Stimulated activated CD4-positive, alpha-beta T cell treated with anti-CD3 and anti-CD28 coated beads, TNF-alpha, amount 100 ng/mL, for 4 hours (primary cell): ENCODE measurements at places on chromosomes 2 and 18.

GRCh38 chr18:62881509-62882016, 166.2 kb downstream of the PHLPP1 start:
- DNase-seq = no peak

- no peak for DNase-seq
These were observed 46.3 kb downstream of the COPS8 start for GRCh38 chr2:237131749-237132533.

- DNase-seq = no peak
These were observed 16.7 kb upstream of the TNS1 start for GRCh38 chr2:218019411-218020060.

DNA sequence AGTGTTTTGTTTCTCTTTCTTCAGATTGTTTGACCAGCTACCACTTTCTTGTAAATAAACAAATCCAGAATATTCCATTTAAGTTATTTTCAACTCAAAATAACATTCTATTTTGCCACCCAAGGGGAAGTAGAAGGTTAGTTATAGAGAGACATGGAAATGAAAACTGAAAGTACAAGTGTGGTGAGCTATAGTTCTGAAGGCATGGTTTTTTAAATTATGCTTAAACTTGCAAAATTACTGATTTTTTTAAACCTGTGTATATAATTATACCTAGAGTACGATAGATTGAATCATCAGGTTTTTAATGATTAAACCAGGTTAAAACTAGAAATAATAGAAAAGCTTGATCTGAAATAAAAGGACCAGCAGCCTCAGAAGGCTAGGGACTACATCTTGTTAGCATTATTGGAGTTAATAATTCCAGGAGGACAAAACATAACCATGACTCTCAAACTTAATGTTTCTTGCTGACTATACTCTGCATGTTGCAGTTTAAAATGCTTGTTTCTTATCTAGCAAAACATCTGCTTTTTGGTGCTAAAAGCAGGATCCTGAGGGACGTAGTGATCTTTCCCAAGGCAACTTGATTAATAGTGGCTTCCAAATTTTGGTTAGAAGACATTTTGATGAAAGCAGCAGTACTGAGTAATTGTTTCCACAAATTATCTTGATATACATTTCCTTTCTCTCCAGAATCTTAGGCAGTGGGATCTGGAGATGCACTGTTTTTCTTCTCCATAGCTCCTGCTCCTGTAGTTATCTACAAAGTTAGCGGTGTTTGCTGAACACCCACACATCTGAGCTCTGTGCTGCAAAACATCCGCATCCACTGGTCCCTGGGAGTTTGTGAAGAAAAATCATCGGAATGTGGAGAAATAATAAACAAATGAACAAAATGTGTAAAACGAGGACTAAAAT, 327.2 kb upstream of the PKDCC start:
- no peak for DNase-seq

- no peak for DNase-seq
These were observed 58.3 kb downstream of the FBXO36 start for GRCh38 chr2:229980431-229981184.

GRCh38 chr2:208033701-208034502, 8.6 kb upstream of the PLEKHM3 start:
- no peak for DNase-seq

- no peak for DNase-seq
These were observed 16.1 kb downstream of the TMEM127 start for GRCh38 chr2:96249654-96250053.

DNA sequence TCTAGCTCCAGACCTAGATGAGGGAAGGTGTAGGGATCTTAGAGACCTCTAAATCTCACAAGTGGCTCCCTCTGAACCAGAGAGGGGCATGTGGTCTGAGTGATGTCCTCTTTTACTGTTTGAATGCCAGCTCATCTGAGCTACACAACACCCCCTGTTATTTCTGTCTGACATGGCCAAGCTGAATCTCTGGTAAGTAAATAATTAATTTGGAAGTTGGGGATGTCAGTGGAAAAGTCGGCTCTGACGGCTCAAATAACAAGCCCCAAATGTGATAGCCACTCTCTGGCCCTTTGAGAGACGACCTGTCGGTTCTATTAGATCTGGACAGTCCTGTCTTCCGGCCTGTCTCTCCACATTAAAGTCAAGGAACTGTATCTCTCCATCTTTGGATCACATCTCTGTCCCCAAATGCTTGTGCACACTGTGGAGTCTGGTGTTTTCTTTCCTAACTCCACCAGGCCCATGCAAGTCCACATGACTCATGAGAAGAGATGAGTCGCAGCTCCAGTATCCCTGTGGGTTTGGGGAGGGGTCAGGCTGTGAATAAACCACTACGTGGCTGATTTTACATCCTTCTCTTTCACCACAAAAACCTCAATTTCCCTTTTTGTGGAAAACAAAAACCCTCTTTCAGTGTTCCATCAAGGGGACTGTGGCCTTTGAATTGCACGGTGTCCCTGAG, 52.5 kb downstream of the SETBP1 start:
- DNase-seq = no peak

DNA sequence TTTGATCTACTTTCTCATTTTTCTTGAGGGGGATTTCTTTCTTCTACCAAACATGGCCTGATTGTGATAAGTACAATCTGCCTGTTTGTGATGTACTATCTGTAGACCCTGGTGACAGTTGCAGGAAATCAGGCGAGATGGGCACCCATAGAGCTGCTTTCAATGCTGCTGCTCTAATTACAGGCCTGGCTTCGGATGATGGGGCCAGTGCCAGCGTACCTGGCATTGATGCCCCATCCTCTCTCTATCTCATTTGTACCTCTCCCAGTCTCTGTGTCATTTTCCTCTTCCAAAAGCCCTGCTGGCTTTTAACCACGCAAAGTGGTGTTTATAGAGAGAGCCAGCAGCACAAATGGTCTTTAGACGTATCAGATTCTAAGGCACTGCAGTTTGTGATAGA, 69.9 kb downstream of the KCTD18 start:
- DNase-seq = no peak

DNA sequence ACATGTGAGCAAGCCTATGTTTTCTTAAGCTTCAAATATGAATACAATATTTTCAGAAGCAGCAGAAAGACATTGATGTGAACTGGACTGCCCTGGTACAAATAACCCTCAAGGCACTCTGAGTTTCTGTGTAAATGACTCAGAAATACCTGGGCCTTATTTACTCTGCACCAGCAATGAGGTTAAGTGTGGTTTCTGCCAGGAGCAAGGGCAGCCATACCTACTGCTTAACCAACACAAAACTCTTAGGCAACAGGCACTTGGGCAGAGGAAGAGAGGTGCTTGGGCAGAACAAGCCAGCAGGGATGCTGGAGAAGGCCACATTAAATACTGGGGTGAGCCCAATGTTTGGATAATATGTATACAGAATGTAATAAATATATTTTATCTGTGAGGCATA, 29.4 kb upstream of the ARL5A start:
- no peak for DNase-seq

GRCh38 chr2:158598862-158599517, 142.2 kb downstream of the PKP4 start:
- DNase-seq = no peak

DNA sequence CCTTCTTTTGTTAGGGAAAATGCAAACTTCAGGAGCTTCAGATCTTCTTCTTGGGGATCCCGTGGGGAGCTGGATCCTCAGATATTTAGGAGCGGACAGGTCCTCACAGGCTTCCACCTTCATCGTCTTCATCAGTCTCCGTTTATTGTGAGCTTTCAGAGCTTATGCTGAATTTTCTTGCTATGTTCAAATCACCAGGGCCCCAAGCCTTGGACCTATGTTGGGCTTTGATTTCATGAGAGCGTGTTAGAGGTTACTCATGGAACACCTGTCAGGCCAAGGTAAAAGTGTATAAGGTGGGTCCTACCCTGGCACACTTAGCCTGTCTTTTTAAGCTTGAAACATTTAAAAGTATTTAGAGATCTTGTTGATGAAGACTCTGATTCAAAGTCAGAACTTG, 212.9 kb downstream of the FAM210A start:
- no peak for DNase-seq

GRCh38 chr2:237309011-237309410, 105.0 kb downstream of the COL6A3 start:
- no peak for DNase-seq
